AG20443 (cell line): ENCODE measurements at places on chromosomes 7 and 10.

- DNase-seq = no peak
These were observed 758.9 kb downstream of the GRM8 start for GRCh38 chr7:126493801-126494200.

- DNase-seq = no peak
These were observed 23.7 kb downstream of the NMT2 start for GRCh38 chr10:15144788-15145187.

- DNase-seq = no peak
These were observed 36.7 kb downstream of the CFAP46 start for GRCh38 chr10:132905661-132906060.

- no peak for DNase-seq
These were observed 654.5 kb downstream of the PARD3 start for GRCh38 chr10:34160595-34160994.

- DNase-seq = no peak
These were observed 583.5 kb downstream of the CNTNAP2 start for GRCh38 chr7:146700015-146700560.

DNA sequence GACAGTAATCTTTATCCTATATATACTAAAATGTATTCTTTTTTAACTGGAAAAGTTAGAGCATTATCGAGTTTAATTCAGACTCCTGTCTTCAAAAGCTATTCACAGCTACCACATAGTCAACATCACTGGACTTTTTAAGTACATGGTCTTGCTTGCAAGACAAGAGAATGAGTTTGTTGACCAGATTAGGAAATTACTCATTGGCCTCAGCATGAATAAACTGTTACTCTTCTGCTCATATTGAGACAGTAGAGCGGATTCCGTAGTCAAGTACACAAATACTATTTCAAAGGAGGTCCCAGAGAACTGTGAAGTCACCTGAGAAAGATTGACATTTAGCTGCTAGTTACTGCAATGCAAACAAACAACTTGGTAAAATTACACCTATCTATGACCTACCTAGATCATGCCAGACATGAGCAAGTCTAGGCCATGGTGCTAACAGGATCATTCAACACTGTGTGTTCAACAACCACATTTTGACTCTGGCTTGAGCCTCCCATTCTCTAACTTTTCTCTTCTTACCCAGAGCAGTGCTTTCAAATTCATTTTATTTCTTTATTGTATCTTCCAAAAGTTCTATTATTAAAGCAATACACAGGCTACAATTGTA, 280.9 kb downstream of the NEBL start:
- no peak for DNase-seq
